Endothelial cell (in vitro differentiated cells): ENCODE measurements at places on chromosomes 16 and 17.

- DNase-seq: peak; percentile 24
Observed at GRCh38 chr16:85878875-85879274, 20.1 kb upstream of the IRF8 start.

- peak; percentile 42 for DNase-seq
Observed at GRCh38 chr17:67602974-67603373, 114.8 kb upstream of the NOL11 start.

DNA sequence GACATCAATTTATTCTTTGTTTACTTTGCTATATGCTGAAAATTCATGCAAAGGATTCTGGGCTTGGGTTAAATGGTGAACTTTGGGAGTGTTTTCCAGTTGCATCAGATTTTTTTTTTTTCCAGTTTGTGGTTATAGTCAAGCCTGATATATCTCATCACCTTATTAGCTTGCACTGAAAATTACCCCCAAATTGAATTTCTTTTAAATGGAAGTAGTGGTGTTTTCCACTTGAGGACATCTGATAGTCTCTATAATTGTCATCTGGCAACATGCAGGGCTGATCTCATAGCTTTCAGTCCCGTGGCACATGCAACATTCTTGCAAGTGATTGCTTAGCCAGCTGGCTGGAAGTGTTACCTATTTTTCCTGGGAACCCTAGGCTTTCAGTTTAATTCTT, 4.7 kb upstream of the KRTAP3-1 start:
- DNase-seq: no peak

GRCh38 chr16:56421313-56421712, 4.0 kb downstream of the AMFR start:
- DNase-seq: no peak

DNA sequence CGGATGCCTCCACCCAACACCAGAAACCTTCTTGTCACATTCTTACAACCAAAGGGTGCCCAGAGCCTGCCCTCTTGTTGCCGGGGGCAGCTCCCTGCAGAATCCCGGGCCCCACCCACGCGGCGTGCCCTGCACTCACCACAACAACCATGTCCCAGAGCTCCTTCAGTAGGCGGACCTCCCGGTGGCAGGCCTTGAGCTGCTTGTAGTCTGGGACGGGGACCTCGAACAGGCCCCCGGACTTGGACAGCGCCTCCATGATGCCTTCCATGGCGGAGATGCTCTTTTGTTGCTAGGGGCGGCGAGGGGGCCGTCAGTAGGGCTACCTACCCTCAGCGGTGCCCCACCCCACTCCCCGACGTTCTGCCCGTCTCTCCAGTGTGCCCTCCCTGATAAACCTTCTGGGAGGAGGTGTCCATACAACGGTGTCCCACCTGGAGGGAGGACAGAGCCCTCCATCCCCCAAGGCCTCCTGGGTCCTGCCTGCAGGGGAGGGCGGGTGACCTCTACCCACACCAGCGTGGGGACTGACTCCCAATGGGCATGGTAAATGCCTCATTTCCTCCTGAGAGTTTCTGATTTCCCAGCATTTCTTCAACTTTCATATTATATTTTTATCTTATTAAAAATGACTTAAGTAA, 52.2 kb downstream of the DNAH17 start:
- DNase-seq: no peak

DNA sequence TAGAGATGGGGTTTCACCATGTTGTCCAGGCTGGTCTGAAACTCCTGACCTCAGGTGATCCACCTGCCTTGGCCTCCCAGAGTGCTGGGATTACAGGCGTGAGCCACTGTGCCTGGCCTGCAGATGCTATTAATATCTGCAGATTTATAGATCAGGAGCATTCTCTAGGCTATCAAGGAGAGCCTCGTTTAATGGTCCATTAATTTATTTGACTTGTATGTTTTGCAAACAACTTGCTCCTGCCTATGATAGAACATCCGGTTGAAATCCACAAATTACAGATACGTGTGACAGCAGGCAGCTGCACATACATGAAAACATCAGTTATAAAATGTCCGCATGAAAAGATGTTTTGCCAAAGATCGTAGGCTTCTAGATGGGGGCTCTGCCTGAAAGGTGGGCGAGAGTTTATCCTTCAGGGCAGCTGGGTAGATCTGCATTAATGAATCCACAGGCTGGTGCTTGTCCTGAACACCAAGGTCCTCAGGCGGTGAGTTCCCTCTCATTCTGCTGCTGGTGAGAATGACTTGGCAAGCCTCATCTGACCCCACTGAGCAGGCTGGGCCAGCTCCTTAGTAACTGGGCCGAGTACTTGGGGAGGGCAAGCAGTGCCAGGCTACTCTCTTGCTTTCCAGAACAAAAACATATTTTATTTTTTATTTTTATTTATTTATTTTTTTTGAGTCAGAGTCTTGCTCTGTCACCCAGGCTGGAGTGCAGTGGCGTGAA, 37.1 kb upstream of the MGAT5B start:
- DNase-seq: no peak

DNA sequence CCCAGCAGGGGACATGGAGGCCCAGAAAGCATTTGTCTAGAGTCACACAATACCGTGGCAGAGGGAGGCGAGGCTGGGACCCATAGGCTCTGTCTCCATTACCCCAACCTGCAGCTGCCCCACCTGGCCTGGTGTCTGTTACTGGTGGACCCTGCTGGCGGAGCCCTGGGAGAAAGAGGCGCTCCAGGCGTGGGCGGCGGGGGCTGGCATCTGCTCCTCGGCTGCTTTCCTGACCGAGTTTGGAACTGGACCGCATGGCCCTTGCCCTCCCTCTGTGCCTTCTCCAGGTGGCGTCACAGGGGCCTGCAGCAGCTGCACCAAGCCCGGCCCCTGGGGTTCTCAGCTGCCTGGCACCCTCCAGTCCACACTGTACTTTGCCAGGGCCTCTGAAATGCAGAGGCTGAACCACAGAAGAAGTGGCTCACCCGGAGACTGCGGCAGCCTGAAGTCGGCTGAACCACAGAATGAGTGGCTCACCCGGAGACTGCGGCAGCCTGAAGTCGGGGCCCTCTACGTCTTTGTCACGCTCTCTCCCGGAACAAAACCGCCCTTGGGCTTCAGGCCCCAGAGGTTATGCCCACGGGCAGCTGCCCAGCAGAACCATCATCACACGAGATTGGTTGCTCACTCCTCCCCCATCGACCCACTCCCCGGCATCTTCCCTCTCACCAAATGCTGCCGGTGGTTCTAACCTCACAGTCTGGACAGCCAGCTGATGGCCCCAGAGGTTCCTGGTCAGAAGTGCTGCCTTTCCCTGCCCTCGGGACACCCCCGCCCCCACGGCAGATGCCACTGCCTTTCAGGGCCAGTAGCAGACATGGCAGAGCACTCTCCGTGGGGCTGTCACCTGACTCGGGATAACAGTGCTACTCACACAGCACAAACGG, 20.2 kb downstream of the CBFA2T3 start:
- DNase-seq: no peak

DNA sequence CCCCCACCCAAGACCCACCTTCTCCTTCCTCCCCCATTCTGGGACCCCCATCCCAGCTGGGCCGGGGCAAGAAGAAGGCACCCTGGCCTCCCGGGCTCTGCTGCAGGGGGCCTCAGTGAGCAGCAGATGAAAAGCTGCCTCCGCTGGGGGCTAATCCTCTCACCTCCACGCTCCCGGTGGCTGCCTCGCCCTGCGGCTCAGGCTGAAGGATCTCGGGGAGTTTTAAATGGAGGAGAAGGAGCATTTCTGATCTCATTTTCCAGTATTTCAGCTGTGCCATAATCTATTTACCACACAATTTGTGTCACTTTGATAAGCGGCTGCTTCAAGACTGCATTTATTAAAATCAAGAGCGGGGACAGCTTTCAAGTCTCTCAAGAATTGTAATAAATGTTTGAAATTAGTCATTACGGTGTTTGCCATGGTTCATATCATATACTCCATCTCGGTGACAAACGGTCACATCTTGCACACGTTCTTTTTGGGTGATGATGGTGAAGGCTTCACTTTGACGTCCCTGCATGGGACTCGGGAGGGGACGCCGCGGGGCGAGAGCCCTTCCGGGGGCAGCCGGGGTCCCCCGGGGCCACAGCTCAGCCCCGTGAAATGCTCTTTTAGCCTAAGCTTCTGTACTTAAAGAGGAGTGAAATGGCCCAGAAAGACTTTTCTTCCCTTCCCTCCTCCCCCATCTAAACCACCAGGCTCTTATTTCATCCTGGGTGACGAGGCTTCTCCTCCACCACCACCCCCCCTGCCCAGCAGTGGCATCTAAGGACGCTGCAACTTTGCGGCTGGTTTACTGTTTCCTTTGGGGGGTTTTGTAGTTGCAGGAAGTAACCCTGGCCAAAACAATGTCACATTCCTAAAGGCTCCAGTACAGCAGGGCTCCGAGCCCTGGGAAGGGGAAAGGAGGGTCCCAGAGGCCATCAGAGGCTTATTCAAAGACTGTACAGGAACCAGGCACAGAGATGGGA, 313.1 kb upstream of the TNRC6C start:
- DNase-seq: peak; percentile 28

GRCh38 chr17:10107316-10108165, 90.9 kb downstream of the GAS7 start:
- no peak for DNase-seq

DNA sequence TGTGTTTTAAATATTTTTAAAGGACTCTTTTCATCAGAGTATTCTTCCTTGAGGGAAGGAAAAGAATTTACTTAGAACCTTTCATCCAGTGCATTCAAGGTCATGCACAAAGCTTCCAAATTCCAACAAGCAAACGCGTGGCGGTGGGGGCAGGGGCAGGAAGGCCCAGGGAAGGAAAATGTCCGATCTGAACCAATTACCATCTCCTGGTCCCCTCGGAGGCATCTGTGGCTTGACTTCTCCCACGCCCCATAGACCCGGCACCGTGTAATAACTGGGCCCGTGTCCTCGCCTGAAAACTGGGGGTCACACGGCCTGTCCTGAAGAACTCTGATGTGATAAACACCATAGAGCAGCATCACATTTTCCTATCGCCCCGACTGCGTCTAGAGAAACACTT, 18.3 kb downstream of the MEAK7 start:
- no peak for DNase-seq

- DNase-seq: no peak
Observed at GRCh38 chr17:81738801-81739393, 26.8 kb downstream of the SLC25A10 start.

- DNase-seq: no peak
Observed at GRCh38 chr17:76702076-76702475, 8.7 kb downstream of the MXRA7 start.
